ENCODE measurements at places on chromosomes 4 and X.

- DNase-seq, result no peak
Observed at GRCh38 chr4:8478801-8479744, 38.5 kb downstream of the TRMT44 start.

DNA sequence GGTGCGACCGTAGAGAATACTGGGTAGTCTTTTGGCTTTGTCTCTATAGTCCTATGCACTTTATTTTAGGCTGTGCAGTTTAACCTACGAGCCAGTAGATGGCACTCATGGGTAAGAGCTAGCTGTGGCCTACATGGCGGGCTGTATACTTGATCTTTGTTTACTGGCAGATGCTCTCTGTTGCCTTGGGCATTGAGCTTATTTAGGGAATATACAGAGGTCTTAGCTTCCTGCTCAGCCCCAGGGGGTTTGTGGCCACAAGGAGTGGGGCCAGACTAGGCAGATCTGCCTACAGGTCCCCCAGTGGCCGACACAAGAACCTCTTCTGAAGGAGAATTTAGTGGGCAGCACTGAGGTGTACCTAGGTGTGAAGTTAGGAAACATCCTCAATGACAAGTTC, 227.6 kb upstream of the HDX start:
- no peak for DNase-seq

- no peak for DNase-seq
Observed at GRCh38 chr4:113750296-113750695, 11.2 kb downstream of the CAMK2D start.

GRCh38 chrX:41164449-41164848, 79.2 kb downstream of the USP9X start:
- no peak for DNase-seq

GRCh38 chr4:103018391-103019307, 856 bp downstream of the SLC9B1 start:
- DNase-seq, result no peak

DNA sequence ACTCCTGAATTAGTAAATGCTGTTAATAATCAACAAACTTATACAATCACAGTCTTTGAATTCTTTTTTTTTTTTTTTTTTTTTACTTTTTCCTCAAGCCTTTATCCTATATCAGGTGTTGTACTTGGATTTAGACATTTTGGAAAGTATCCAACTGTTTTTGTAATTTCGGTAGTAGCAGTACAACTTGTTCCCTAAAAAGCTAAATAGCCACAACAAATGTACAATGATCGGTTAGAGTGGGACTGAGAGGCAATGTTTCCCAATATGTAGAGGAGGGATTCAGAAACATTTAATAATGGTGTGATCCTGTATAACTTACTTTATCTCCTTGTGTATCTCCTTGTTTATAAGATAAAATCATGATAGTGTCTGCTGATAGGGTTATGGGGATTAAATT, 343.1 kb downstream of the GRID2 start:
- DNase-seq, result no peak

GRCh38 chrX:42837101-42837726, 59.3 kb upstream of the PPP1R2C start:
- no peak for DNase-seq

- no peak for DNase-seq
Observed at GRCh38 chr4:76125816-76126215, 22.4 kb downstream of the NUP54 start.

DNA sequence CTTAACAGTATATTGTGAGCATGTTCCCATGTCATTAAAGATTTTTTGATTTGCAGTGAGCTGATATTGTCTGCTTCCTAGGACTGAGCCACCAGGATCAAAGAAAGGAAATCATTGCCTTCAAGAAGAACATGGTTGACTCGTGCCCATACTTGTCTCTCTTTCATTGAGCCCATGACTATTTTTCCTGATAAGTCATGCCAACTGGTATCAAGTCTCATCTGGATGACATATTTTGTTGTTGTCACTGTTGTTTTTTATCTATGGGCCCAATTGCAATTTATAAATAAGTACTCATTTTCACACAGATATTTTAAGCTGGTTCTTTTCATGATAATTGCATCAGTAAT, 10.2 kb upstream of the RHOH start:
- DNase-seq, result no peak

DNA sequence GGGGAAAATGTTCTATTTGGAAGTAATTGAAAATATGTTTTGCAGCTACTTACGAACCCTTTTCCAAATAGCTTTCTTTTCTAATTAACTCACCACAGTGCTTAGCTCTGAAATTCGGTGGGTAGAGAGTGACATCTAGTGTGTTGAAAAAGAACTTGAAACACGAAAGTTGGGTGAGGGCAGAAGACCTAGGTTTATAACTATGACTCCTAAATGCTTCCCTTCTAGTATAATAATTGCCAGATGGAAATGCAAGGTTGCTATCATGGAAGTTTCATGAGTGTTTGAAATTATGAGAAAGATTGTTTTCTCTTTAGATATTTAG, 77.3 kb upstream of the NOCT start:
- DNase-seq, result no peak

DNA sequence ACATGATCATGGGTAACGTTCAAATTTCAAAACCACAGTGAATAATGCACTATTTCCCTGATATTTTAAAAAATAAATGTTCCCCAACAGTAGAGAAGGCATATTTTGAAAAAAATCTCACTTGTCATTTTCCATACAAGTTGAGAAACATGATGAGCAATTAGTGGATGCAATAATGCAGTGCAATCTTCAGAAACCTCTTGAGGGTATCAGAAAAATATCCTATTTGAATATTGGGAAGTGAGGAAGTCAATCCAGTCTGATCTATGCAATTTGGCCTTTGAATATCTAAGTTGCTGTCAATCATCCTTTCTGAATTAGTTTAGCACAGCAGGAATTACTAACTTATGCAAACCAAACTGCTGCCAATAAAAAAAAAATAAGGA, 776.8 kb downstream of the PCDH18 start:
- no peak for DNase-seq

DNA sequence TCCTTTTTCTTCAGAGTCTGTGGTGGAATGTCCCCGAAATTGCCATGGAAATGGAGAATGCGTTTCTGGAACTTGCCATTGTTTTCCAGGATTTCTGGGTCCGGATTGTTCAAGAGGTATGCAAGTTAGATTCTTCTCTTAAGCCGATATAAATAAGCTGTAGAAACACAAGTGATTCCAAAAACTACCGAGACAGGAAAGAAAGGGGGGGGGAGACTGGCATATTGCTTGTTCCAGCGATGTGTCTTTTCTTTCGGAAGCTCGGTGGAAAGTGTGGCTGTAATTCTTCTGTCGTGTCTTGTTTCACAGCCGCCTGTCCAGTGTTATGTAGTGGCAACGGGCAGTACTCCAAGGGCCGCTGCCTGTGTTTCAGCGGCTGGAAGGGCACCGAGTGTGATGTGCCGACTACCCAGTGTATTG, 236.9 kb downstream of the DCTD start:
- no peak for DNase-seq

DNA sequence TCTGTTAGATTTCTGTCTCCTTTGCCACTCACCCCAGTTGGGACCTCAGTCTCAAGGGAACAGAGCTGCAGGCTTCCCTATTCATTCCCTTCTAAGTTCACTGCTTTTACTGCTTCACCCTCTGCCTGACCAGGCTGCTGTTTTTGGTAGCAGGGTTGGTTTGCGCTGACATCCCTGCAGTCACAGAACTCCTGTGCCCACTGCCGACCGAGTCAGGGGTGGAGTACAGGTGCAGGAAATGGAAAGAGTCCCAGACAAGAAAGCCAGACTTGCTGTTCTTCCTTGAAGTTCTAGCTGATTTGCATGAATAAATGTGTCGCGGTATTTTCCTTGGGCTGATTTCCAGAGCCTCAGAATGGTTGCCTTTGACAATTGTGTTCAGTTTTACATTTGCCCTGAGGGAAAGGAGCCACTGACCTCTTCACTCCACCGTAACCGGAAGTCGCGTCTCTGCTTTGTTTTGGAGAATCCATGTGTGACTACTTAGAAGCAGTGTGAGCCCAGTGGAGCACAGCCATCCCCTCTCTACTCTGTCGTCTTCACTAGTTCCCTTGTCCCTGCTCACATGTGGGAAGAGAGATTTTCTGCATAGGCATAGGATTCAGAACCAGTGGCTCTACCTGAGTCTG, 84.8 kb downstream of the TNIP2 start:
- DNase-seq, result no peak

- no peak for DNase-seq
Observed at GRCh38 chr4:100708776-100709175, 191.0 kb upstream of the EMCN start.

- DNase-seq, result no peak
Observed at GRCh38 chrX:141469469-141469868, 115.1 kb downstream of the SPANXA1 start.

DNA sequence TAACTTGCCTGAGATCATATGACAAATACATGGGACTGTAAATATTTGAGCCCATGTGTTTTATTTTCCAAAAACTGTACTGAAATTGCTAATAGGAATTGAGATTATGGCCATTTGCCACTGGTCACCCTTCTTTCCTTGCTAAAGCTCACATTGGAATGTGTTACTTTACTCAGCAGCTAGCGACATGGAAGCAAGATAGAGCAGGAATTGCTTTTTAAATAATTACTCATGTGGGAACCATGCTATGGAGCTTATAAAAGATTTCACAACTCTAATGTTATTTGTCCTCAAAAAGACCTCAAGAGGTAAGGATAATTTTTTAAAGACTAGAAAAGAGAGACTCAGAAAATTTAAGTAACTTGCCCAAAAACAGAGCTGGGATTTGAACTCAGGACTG, 48.8 kb upstream of the AFAP1 start:
- no peak for DNase-seq

- DNase-seq, result no peak
Observed at GRCh38 chrX:141415889-141416288, 168.6 kb downstream of the SPANXA1 start.

GRCh38 chrX:135535077-135535940, 14.8 kb downstream of the INTS6L start:
- no peak for DNase-seq

DNA sequence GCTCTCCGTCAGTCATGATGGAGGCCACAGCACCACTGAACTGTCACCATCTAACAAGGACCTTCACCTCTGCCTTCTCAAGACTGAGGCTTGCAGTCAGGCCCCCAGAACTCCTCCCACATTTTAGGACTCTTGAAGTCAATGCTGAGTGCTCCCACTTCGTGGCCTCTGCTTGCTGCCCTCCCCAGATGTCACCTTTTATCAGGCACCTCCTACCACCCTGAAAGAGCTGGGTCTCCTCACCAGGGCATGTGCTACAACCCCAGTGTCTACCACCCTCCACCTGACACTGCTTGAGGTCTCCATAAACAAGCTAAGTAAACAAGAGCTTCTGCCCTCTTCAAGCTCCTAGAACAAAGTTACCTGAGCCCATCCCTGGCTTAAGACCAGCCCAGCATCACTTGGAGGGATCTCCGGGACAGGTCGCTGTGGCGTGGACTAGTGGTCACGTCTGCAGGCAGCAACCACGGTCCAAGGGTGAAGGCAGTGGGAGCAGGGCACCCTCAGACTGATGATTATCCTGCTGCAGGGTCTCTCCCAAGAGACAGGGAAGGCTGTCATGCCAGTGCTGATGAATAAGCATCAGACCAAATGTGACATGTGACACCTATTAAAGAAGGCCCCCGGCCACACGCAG, 7.7 kb upstream of the FAM53A start:
- DNase-seq, result no peak

- no peak for DNase-seq
Observed at GRCh38 chr4:3671571-3672464, 94.4 kb upstream of the ADRA2C start.

- DNase-seq, result no peak
Observed at GRCh38 chr4:20408611-20409010, 156.9 kb downstream of the SLIT2 start.

DNA sequence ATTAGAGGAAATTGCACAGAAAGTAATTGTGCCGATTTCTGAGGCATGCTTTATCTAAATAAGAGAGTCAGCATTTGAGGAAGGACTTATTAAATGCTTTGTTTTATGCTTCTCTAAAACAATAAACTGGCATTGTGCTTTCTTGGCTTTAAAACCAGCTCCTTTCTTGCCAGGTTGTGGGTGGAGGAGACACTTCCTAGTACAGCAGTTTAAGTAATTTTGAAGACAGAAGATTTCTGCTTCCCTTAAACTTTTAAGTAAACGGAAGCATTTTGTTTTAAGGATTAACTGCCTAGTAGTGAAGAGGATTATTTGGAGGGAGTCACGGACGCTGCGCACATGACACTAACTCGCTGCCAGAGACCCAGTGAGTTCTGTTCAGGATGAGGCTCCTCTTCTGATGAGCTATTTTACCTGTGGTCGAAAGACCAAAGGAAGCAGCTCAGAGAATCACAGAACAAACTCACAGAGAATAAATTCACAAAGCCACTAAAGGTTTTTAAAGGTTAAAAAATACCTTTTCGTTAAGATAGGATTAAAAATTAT, 169.5 kb downstream of the TLL1 start:
- no peak for DNase-seq

- DNase-seq, result no peak
Observed at GRCh38 chrX:21674430-21675186, 16.5 kb upstream of the KLHL34 start.

DNA sequence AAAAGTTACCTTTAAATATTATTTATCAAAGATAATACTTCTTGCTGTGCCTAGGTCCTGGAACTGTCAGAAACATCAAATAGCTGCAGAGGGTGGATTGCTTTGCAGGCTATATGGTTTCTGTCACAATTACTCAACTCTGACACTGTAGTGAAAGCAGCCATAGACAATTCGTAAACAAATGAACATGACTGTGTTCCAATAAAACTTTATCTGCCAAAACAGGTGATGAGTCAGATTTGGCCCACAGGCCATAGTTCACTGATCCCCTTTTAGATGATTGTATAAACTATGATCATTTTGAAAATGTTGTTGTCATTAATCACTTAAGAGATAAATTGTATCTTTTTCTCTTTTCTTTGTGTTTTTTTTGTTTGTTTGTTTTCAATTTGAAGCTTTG, 8.4 kb upstream of the MEPE start:
- DNase-seq, result no peak

GRCh38 chr4:73181231-73181630, 77.4 kb downstream of the ANKRD17 start:
- no peak for DNase-seq

DNA sequence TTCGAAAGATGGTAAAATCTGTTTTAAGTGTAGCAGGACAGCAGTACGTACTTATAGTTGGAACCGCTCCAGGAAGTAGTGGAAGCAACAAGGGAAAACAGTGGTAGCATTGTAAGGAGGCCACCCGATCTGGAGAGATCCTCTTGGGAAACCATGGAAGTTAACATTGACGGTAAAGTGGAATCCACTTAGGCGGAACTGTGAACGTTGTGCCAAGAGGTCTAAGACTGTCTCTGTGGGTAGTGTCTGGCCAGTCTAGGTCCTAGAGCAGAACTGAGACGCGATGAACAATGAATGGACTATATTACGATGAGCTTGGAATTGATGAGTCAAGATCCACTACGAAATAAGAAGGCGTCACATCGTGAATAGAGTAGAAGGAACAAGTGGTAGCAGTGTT, 124.0 kb downstream of the TENM3 start:
- no peak for DNase-seq

GRCh38 chrX:46941341-46941740, 29.1 kb downstream of the JADE3 start:
- DNase-seq, result no peak

- DNase-seq, result no peak
Observed at GRCh38 chrX:143754183-143754582, 33.6 kb upstream of the SPANXN2 start.

Data from ascending aorta (tissue), 2 donors.